Smooth muscle cell of the brain vasculature (primary cell): ENCODE measurements at places on chromosomes 11 and 22.

- DNase-seq: no peak
Measured at GRCh38 chr11:37370817-37371216, 772.8 kb upstream of the RAG2 start.

DNA sequence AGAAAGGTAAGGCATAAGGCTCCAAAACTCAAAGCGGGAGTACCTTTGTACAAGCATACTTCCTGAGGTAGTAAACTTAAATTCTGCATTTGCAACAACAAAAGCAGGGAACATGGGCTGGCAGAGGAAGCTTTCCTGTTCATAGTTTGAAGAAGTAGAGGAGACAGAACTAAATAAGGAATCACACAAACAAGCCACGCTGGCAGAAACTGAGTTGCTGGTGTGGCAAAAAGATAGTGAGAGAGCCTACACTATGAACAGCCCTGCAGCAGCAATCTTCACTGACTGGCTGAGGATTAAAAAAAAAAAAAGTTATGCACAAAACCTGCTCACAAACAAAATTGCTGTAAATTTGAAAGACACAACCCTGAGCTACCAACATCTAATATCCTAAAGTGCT is 46.5 kb downstream of the FCHSD2 start:
- DNase-seq: no peak

DNA sequence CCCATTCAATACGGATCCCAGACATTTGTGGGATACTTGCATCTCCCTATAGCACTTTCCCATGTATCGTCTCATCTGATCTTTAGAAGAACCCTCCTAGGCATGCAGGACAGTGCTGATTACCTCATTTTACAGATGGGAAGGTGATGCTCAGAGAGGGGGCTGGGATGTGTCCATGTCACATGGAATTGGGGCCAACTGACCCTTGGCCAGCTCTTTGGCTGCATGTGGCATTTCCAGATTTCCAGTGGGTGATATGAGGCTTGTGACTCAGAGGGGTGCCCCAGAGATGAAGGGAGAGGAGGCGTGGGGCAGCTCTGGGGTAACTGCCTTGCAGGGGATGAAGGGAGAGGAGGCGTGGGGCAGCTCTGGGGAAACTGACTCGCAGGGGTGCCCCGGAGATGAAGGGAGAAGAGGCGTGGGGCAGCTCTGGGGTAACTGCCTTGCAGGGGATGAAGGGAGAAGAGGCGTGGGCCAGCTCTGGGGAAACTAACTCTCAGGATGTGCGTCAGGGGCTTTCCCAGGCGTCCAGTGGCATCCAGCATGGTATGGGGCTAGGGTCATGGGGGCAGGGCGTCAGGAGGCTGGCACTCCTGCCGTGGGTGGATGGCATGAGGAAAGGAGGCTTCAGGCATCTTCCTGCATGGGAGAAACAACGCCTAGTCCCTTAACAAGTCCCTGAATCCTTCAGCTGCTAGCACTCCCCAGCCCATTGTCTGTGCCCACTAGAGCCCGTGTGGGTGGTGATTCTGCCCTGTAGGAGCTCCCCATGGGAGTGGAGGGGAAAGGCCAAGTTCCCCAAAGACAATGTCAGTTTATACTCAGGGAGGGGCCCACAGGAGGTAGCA is 11.9 kb upstream of the CERK start:
- no peak for DNase-seq

- no peak for DNase-seq
Measured at GRCh38 chr11:2156416-2157182, 4.4 kb downstream of the INS start.

DNA sequence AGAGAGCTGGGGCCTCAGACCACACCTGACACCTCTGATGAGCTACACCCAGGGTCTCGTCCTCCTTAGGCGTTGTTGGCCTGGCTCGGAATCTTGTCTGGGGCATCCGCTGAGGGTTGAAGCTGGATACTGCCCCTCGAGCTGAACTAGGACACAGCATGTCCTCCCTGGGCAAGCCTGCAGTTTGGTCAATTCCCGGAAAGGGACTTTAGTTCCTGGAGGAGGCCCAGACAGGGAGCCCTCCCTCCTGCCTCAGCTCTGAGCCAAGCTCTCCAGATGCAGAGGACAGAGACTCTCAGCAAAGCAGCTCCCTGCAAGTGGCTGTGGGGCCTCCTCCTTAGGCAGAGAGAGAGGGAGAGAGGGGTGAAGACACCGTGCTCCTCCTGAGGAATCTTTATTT is 4.9 kb downstream of the APOL3 start:
- DNase-seq: no peak

DNA sequence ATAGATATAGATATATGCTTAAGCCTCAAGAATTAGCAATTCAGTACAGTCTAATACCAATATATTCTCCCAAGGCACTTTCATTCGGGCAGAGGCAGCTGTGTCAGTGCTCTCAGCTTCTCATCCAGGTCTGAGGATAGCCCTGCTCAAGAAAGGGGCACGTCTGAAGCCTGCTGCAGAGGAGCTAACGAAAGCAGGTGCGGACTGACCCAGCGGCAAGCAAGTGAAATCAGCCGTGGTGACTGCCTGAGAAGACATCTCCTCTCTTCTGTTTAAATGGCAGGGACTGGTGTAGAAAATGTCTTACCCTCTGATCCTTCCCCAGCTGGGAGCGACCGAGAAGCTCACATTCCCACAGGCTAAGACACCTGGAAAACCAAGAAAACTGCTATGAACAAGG is 468.6 kb downstream of the BRD1 start:
- DNase-seq: no peak

GRCh38 chr22:35708453-35708852 is 9.2 kb upstream of the APOL5 start:
- DNase-seq: peak; percentile 17

- DNase-seq: no peak
Measured at GRCh38 chr11:122900587-122901202, 18.1 kb downstream of the JHY start.

- no peak for DNase-seq
Measured at GRCh38 chr22:49096476-49096875, 731.2 kb downstream of the BRD1 start.

DNA sequence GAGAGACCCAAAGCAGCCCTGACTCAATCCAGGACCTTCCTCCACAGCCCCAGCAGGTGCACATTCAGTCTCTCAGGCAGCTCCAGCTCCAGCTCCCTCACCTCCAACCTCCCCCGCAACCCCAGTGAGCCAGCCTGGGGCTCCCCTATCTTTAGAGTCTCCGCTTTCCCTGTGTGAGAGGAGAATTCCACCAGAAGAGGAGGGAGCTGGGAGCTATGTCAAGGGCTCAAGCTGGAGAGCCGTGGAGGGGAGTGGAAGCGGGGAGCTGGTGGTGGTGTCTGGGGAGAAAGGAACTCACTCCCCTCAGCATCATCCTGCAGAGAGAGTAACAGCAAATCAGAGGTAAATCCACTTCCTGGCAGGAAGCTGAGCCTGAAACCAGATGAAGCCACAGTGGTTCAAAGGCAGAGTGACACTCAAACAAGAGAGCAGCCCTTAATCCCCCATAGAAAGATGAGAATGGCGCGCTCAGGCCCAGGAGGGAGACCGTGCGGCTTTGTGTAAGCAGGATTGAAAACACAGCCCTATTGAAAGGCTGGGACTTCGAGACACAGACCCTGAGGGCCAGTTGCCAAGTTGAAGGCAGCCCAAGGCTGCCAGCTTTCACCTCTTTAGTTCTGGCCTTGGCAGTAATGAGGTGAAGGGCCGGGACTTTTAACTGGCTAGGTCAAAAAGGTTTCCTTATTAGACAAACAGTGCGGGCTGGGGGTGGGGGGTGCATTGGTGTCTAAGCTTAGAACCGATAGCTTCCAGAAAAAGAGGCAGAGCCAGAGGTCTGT is 21.4 kb upstream of the CDON start:
- DNase-seq: no peak

DNA sequence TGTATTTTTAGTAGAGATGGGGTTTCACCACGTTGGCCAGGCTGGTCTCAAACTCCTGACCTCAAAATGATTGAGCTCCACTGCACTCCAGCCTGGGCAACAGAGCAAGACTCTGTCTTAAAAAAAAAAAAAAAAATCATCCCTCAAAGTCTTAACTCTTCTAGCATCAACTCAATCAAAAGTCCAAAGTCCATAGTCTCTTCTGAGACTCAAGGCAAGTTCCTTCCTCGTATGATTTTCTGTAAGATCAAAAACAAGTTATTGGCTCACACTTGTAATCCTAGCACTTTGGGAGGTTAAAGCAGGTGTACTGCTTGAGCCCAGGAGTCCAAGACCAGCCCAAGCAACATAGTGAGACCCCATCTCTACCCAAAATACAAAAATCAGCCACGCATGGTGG is 24.4 kb downstream of the PLEKHB1 start:
- no peak for DNase-seq

DNA sequence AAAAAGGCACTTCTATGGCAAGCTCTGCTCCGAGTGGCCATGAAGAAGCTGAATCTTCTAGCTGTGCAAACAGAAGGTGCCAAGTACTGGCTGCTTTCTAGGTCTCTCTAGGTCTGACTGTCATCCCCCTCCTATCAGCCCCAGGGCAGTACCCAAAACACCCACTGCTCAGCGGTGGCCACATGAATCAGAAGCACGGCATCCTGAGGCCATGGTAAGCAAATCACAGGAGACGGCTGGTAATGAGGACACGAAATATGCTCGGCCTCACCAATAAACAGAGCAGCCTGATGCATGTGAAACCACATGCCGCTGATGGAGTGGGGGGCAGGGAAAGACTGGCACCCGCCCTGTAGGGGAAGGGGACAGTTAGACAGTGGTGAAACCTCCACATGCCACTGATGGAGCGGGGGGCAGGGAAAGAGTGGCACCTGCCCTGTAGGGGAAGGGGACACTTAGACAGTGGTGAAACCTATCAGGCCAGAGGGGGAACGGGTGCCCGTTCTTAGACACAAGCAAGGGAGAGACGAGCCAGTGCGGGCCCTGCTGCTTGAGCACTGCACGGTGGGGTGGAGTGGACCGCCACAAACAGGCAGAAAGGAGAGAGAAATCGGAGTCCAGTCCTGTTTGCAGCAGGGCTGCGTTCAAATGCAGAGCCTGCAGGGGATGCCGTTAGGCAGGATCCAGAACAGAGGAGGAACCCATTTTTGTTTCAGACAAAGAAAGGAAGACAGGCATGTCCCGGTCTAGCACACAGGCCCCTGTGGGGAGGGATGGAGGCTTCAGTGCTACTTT is 29.9 kb upstream of the MOB2 start:
- DNase-seq: no peak

GRCh38 chr11:33179348-33179803 is 18.1 kb upstream of the CSTF3 start:
- DNase-seq: no peak

GRCh38 chr11:115910379-115910778 is 406.2 kb upstream of the CADM1 start:
- no peak for DNase-seq

DNA sequence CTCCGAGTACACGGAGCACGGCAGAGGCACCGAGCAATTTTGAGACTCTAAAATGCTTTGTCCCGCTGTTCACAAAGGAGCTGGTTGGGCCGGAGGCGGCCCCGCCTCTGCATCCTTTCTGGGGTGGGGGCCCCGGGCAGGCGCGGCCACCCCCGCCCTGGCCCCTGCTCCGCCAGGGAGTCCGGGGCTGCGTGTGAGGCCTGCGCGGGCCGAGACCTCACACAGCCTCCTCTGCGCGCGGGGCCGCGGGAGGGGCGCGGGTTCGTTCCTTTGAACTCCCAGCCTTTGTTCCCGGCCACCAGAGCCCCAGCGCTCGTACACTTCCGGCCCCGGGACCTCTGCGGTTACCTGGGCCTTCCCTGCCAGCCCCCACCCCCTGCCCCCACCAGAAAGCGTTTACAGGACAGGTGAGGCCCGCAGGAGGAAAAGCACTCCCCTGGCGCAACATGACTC is 1.6 kb downstream of the FGF19 start:
- DNase-seq: no peak

GRCh38 chr11:130197386-130198035 is 37.9 kb downstream of the ST14 start:
- DNase-seq: no peak

DNA sequence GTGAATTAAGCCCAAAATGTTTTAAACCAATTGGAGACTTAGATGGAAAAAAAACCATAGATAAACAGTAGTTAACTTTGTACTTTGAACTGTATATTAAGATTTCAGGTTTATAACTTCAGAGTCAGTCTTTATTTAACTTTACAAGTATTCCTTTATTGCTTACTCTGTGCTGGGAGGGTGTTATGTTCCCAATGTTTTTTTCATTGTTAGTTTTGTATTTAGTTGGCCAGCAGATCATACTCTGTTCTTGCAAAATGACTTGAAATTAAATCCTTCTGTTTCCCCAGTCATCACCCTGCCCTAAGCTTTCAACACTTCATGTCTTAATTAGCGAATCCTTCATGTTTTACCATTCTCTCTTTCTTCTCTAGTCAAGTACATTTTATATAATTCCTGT is 25.3 kb downstream of the SIK2 start:
- DNase-seq: no peak
